ENCODE measurements at places on chromosomes 12 and 14.

GRCh38 chr12:26274441-26275312 lies 79.3 kb downstream of the SSPN start:
- ATAC-seq, result peak; percentile 99

- no peak for ATAC-seq
Observed at GRCh38 chr12:20646239-20646827, 48.8 kb upstream of the SLCO1C1 start.

- no peak for ATAC-seq
Observed at GRCh38 chr12:68499616-68500015, 111.1 kb upstream of the RAP1B start.

GRCh38 chr12:116657921-116658495 lies 79.9 kb downstream of the SPRING1 start:
- ATAC-seq, result no peak

DNA sequence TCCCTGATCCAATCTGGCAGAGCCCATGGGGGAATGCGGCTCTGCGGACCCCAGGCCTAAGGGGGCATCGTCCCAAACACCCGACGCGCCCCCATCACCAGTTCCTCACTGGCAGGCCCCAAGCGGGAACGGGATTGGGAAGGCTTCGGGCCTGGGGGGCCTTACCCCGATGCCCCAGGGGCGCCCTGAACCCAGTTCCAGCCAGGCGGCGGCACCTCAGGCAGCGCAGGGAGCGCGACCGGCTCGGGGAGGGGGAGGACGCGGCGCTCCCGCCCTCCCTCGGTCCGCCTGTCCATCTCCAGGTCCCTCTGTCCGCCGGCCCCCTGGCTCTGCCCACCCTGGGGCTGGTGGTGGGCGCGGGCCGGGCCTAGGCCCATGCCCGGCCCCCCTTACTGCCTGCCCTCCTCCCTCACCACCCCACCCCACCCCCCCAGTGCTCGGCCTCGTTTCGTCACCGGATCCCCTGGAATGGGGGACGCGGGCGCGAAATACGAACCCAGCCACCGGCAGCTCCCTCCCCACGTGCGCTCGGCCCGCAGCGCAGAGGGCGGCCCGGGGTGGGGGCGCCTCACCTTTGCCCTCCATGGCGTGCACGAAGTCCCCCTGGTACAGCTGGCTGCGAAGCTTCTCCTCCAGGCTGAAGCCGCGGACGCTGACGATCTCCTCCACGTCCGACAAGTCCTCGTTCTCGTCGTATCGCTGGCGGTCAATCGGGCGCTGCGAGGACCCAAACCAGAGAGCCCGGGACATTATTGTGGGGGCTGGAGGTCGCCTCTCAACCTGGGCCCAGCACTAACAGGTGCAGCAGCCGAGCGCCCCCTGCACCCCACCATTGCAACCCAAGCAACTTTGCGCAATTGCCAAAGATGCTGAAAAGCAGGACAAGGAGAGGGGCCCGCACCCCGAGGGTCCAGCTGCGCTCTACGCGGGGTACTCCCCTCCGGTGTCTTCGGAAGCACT lies 2.3 kb downstream of the KDM2B start:
- ATAC-seq, result peak; percentile 2

DNA sequence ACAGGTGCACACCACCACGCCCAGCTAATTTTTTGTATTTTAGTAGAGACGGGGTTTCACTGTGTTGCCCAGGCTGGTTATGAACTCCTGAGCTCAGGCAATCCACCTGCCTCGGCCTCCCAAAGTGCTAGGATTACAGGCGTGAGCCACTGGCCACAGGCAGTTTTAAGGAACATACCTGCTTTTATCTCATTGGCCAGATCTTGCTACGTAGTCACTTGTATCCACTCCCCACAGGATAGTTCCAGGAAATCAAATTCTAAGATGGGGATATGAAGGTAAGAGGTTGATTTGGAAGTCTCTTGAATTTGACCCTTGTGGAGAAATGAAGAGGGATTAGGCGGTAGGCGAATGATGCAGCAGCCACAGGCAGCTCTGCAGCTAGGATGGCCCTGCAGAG lies 8.8 kb upstream of the PLEKHG6 start:
- ATAC-seq, result no peak

GRCh38 chr12:116639765-116640164 lies 80.6 kb downstream of the MAP1LC3B2 start:
- no peak for ATAC-seq

GRCh38 chr12:31989571-31990362 lies 30.6 kb downstream of the RESF1 start:
- peak; percentile 31 for ATAC-seq

DNA sequence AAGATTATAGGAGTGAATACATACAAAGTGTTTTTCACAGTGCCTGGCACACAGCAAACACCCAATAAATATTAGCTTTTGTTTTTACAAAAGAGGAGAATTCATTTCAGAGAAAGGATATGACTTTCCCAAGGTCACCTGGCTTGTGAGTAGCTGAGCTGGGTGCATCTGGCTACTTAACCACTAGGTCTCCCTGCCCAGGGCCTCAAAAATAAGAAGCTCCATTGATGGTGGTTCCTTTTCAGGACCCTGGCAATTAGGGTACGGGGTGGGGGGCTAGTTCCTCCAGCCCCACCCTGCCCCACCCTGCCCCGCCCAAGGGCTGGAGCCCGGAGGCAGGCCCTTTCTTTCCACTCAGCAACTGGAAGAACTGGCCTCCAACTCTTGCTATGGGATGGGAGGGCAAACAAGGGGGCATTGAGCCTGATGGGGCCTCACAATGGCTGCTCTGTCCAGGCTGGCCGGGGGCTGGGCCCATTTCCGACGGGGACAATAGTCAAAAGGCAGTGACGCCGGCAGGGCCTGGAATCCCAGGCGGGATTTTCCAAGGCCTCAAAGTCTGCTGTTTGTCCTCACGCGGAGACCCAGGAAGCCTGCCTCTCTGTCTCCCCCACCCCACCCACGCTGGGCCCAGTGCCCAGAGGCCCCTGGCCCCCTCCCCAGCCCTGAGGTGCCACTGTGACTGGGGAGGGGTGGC lies 8.2 kb upstream of the ATG101 start:
- ATAC-seq, result no peak

DNA sequence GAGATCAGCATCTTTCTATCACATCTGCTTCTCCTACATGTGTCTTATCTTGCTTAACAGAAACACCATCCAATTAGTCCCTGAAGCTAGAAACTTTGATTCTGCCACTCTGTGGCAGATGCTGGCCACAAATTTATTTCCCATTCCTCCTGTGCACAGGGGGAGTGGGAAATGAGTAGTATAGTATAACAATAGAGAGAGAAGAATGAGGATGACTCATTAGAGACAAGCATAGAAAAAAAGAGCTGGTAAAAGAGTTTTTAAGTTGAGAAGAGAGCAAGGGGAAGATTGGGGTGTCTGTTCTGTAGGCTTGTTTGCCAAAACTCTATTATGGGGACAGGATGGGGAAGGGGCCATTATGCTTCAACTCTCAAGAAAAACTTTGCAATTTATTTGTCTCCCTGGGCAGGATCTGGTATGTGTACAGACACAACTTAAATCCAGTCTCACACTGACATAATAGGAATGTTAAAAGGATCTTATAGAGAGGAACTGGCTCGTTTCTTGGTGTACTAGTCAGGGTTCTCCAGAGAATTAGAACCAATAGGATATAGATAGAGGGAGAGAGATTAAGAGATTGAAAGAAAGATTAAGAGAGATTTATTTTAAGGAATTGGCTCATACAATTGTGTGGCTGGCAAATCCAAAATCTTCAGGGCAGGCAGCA lies 142.6 kb upstream of the CPSF6 start:
- no peak for ATAC-seq

DNA sequence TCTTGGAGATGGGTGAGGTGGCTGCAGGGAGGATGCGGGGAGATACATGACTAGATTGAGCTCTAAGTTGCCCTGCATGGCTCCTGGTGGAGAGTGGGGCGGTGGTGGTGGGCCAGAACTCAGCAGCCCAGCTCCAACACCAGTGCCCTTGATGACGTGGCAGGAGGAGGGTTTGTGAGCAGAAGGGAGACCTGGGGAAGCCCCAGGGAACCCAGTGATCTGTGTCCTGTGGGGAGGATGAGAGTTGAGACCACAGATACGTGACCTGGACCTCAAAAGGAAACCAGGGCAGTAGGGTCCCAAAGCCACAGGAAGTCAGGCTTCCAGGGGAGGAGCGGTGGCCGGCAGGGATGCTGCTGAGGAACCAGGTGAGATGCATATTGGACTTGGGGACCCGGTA lies 989.1 kb upstream of the TMEM132C start:
- ATAC-seq, result no peak

DNA sequence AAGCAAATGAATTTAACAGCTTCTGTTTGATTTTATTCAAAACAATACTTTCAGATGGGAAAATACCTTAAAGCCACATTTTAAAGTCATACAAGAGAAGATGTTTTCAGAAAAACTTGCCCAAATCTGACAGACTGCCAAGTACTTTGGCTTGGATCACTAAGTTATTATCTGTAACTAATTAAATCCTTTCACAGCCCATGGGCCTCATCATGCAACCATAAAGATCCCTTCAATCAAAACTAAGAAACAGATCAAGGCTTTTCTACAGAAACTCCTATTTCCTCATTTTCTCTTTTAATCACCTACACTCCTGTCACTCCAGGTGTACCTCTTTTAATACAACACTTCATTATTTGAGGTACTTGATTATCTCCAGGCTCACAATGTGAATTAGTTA lies 28.1 kb downstream of the BLTP3B start:
- no peak for ATAC-seq

DNA sequence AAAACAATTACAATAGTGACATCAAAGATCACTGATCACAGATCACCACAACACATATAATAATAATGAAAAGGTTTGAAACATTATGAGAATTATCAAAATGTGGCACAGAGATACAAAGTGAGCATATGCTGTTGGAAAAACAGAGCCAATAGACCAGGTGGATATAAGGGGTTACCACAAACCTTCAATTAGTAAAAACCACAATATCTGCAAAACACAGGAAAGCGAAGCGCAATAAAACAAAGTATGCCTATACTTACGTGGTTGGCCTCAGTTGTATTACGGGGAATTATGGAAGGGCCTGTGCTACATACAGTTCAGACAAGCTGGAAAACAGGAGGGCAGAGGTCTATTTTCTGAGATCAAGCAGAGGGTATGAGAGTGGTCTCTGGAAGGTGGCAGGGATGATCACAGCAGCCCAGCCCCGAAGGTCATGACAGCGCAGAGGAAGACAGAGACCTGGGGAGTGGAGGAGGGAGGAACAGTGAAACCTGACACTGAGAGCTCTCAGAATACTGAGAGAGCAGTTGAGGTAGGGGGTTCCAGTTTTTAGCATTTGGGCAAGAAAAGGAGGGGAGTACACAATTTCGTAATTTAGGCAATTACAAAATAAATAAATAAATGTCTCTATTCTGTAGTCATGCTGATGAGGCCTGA lies 41.3 kb downstream of the IFNG start:
- no peak for ATAC-seq

GRCh38 chr12:72448089-72448488 lies 175.9 kb downstream of the TRHDE start:
- no peak for ATAC-seq
